ENCODE measurements at places on chromosomes 2 and 18.

DNA sequence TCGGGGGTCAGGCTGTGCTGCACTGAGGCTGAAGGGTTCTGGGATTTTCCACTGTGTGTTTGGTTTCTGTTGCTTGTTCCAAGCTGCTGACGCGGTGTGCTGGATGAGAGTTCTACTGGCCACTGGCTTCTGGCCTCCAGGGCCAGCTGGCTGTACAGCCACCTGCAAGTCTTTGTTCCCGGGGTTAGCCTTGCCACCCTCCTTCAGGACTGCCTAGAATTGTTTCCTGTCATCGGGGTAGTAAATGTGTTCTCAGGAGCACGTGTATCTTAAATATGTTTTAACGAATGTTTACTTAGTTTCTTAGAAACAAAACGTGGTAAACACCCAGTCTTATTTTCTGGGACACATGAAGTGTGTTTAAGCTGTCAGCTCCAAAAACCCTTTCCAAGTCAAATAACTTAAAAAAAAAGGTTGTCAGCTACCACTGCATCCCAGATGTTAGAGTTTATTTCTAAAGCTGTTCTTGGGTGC, 231.2 kb downstream of the AGAP1 start:
- DNase-seq, result peak; percentile 2

DNA sequence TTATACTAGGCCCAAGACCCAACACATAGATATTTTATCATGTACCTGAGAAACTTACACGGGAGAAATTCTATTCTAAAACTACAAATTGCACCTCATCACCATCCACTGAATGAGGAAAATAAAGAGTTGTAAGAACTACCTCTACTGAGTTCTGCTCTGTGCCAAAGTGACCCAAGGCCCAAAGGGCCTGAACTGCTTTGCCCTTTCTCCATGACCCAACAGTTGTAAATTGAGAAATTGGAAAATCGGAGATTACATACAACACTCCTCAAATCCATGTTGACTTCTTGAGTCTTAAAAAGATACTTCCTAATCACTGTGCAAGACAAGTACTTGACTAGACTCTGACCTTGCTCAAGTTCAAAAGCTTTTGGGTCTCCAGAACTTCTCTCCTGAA, 8.8 kb downstream of the NR4A2 start:
- no peak for DNase-seq

- DNase-seq, result no peak
Observed at GRCh38 chr2:234463626-234464290, 33.1 kb downstream of the ARL4C start.

DNA sequence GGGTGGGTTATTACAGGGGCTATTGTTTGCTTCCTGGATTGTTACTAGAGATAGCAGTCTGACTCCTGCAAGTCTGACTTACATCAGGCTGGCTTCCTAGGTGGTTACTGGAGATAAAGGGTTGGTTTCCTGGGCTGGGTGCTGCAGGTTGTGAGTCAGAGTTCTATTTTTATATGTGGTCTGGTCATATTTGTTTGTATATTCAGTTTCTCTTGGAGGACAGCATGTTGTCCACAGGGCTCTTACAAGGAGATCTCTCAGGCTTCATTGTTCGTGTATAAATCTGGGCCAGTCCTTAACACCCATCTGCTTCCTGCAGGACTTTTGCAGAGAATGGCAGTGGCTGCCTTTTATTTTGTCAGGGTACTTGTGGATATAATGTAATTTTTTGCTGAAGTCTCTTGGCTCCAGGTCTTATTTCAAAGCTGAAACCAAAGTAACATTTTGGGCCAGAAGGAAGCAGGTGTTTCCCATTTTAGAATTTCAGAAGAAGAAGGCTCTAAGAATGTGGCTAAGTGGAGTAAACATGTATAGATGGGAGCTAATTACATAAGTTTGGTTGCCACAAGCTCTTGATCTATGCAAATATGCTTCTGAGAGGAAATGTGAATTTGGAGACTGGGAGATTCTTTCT, 65.9 kb upstream of the SLC16A14 start:
- DNase-seq, result no peak

GRCh38 chr2:98356729-98357128, 10.5 kb downstream of the CNGA3 start:
- no peak for DNase-seq

GRCh38 chr18:70421471-70422390, 132.9 kb downstream of the SOCS6 start:
- DNase-seq, result no peak

GRCh38 chr2:170310876-170311502, 133.0 kb downstream of the MYO3B start:
- no peak for DNase-seq

- no peak for DNase-seq
Observed at GRCh38 chr2:124281541-124281940, 256.5 kb downstream of the CNTNAP5 start.

DNA sequence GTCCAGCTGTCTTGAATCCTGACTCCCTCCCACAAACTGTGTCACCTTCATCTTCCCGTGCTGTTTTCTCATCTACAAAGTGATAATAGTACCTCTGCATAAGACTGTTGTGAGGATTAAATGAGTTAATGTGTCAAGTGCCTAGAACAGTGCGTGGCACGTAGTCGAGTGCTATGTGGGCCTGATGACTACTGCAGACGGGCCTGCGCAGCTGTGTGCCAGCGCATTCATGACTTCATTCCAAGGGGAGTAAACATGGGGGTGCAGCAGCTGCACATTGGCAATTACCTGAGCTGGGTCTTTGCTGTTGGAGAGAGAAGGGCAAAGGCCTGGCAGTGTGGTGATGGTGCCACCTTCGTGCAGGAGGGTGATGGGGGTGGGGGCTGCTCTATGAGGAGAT, 5.0 kb downstream of the TEX44 start:
- no peak for DNase-seq

DNA sequence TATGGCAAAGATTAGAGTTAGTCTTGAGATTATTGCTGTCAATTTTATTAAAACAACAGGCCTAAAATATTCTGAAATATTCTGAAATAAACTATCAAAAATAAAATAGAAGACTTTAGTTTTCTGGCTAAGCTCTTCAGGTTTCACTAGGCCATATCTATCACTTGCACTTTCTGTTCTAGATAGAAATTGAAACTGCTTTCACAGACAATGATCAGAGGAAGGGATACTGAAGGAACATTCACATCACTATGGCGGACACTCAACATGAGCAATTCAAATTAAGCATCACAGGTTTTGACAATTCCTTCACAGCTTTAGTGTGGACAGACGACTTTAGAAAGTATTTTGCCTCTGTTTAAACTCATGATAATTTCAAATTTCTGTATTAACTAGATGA, 586.4 kb upstream of the REG3G start:
- no peak for DNase-seq

DNA sequence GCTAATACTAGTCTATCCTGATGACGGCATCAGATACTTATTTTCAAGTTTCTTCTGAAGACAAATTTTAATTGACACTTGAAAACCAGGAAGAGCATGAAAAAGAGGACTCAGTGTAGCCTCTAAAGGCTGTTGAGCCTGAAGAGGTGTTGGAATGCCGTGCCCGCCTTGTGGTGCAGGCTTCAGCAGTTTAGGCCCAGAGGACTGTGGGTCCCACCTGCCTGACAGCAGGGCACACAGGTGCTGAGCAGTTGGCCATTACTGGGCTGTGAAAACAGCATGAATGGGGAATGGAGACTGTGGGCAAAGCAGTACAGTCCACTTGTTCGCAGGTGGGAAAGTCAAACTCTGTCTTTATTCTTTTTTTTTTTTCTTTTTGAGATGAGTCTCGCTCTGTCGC, 49.8 kb upstream of the THOC1 start:
- no peak for DNase-seq

DNA sequence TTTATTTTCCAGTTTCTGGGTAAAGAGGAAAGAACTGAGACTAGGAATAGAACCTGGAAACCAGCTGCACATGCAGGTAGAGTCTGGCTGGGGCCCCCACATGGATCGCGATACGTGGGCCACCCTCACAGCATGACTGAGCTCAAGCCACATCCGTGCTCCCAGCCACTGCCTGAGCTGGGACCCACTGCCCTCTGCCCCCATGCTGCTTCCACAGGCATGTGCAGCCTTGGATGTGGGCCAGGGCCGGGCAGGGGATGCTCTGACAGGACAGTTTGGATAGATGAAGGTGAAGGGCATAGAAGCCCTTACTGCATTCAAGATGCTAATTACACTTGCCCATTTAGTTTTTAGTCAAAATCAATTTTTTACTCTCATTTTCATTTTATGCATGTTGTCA, 321.2 kb downstream of the DCDC2C start:
- no peak for DNase-seq

DNA sequence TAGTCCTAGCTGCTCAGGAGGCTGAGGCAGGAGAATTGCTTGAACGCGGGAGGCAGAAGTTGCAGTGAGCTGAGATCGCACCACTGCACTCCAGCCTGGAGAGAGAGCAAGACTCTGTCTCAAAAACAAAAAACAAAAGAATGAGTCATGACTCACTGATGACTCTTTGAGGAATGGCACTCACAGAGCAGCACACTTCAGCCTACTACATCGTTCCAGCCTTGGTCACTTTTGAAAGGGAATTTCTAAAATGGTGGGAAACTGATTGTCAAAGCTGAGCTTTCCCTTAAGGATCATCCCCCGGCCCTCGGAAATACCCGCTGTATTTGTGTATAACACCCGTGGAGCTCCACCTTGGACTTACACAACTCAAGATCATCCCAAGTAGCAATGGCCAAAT, 217.3 kb upstream of the HS6ST1 start:
- DNase-seq, result no peak

- no peak for DNase-seq
Observed at GRCh38 chr18:2570772-2571199, 519 bp downstream of the METTL4 start.

GRCh38 chr18:35376742-35377695, at the start of gene ZNF396:
Gene ZNF396 (minus strand): TSS chr18:35377337. CDS start chr18:35374292, 3,045 bp downstream.
- no peak for DNase-seq

GRCh38 chr2:151843691-151844061, 15.5 kb upstream of the ARL5A start:
- DNase-seq, result no peak

GRCh38 chr18:67517444-67517765, 885 bp upstream of the DSEL start:
- DNase-seq, result no peak

DNA sequence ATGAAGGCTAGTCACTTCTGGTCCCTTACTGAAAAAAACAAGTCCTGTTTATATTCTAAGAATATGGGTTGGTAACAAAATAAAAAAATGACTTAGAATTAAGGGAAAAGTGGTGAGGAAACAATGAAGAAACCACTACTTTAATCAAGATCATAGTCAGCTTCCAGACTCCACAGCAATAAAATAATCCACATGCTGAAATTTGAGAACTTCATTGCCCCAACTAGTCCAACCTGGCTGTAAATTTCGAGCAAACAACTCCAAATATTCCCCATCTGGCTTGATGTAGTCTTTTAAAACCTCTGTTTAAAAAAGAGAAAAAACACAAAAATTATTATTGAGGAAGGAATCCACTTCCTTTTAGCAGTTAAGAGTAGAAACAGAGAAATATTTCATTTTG, 32.5 kb downstream of the METTL4 start:
- no peak for DNase-seq

- DNase-seq, result no peak
Observed at GRCh38 chr2:64326578-64327050, 127.3 kb upstream of the LGALSL start.
